ENCODE measurements at places on chromosomes 4 and X.
A peak's percentile ranks its signal among the peaks of the same experiment; 100 is the strongest.

DNA sequence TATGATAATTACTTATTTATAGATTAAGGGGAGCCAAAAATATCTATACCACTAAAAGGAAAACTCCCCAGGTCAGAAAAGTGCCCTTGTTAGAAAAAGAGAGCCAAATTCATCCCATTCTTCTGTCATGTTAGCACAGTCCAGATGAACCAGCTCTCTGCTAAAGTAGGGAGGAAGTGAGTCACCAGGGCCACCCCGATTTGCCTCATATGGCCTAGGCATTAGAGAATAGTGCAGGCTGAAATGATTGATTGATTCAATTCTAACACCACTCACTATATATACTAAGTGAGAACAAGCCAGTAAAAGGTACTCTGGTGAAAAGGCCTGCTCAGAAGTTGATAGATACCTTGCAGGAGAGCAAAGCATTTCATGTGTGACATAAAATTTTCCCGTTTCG lies 94.5 kb downstream of the SRPX start:
- DNase-seq, result no peak

- DNase-seq, result no peak
Measured at GRCh38 chr4:101122019-101122418, 225.3 kb downstream of the PPP3CA start.

- no peak for DNase-seq
Measured at GRCh38 chr4:185811509-185812364, at the start of gene SORBS2. Gene SORBS2 (minus strand): TSS chr4:185812194. CDS start chr4:185690571, 121,623 bp downstream.

DNA sequence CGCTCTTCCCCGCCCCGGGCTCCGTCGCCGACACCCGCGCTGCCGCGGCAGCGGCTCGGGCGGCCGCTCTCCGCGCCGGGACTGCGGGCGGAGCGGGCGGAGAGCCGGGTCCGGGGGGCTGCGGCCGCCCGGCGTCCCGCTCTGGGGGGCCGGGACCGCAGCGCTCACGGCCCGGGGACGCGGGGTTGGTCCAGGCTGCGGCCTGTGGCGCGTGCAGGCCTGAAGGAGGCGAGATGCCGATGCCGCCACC lies 492 bp downstream of the GALNT7 start:
- no peak for DNase-seq

GRCh38 chr4:119040694-119041185 lies 94.9 kb upstream of the MYOZ2 start:
- no peak for DNase-seq

GRCh38 chr4:174517502-174518445 lies 4.5 kb downstream of the HPGD start:
- DNase-seq, result no peak

- DNase-seq, result no peak
Measured at GRCh38 chr4:13703096-13703495, 75.6 kb upstream of the BOD1L1 start.

- DNase-seq, result no peak
Measured at GRCh38 chr4:118947095-118947494, 58.4 kb downstream of the SYNPO2 start.

DNA sequence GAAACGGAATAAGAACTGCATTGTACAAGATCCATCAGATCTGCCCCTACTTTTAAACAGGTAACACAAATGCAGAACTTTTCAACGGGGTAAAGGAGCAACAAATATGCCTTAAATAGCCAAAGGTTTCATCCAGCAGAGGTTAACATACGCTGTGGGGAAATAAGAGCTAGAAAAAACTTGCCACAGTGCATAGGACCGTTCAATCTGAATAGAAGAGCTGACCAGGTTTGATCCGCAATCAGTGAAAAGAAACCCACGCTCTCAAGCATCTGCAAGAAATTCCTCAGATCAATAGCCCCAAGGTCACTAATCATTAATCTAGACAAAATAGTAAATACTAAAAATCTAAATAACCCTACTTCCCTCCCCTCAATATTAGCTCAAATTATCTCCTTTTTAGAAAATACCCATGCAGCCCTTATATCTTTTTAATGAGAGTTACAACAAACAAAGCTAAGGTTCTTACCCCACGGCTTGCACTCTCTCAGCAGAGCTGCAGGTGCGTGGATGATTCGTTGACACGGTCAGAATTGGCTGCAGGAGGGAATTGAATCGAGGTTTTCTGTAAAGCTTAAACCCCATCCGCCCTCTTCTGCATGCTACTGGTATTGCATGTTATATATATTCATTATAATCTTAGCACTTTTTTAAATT lies at the start of gene TLR10:
Gene TLR10 (minus strand): TSS at position 539 of the 657 bp plus-strand sequence. CDS start 7,400 bp downstream, outside the sequence.
- peak; percentile 49 for DNase-seq

- DNase-seq, result no peak
Measured at GRCh38 chr4:98546910-98547594, 111.4 kb downstream of the TSPAN5 start.

GRCh38 chr4:3514806-3515501 lies 17.3 kb downstream of the LRPAP1 start:
- DNase-seq, result no peak
